ENCODE measurements at places on chromosomes 12 and 14.

DNA sequence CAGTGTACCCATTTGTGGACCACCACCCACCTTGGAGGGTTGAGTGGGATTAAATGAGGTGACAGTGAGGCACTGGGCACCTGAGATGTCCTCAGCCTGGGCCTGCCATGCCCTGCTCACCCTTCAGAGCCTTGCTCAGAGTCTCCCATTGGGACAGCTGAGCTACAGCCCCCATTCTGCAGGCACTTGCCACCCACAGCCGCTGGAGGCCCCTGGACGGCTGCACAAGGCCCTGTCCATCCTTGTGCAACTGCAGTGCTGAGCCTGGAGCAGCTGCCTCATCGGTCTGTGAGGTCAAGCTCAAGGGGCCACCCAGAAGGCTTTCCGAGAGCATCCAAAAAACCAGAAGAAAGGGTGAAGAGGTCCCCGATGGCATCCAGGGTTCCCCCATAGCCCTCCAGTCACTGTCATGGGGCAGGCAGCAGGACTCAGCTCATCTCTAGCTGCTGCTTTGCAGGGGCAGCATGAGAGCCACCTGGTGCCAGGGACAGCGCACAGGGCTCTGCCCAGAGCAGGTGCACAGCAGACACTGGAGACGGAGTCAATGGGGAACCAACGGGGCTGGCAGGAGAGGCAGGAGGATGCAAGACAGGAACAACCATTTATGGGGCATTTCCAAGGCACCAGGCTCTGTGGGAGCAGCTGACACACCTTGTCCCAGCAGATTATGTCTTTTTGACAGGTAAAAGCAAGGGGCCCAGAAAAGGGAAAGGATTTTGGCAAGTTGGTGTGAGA lies 84.6 kb downstream of the ARL6IP4 start:
- no peak for DNase-seq

DNA sequence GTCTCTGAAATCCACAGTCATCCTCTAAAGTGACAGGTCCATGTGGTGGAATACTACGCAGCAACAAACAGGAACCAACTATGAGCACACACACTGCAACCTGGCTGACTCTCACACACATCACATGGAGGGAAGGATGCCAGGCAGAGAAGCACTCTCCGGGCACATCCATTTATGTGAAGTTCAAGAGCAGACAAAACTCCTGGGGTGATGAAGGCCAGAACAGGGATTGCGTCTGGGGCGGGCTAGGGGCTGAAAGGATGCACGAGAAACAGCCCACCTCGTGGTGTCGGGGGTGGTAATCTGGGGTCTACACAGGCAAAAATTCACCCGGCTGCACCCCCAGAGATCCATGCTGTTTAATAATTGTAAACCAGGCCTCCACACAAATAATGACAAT lies 100.2 kb downstream of the DICER1 start:
- no peak for DNase-seq

- DNase-seq: no peak
Observed at GRCh38 chr12:111715279-111715678, 29.4 kb downstream of the ACAD10 start.

DNA sequence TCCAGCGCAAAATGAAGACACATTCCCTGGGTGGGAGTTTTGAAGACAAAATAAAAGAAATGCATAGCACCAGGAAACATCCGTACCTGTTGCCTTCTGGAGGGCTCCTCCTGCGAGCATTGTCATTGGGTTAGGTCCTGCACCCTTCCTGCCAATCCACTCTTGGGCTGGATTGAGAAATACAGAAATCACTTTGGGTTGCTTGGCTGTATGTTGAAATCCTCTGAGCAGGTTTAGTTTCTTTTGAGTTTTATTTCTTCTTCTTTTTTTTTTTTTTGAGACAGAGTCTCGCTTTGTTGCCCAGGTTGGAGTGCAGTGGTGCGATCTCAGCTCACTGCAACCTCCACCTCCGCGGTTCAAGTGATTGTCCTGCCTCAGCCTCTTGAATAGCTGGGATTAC lies 67.6 kb downstream of the ARF6 start:
- DNase-seq: no peak

DNA sequence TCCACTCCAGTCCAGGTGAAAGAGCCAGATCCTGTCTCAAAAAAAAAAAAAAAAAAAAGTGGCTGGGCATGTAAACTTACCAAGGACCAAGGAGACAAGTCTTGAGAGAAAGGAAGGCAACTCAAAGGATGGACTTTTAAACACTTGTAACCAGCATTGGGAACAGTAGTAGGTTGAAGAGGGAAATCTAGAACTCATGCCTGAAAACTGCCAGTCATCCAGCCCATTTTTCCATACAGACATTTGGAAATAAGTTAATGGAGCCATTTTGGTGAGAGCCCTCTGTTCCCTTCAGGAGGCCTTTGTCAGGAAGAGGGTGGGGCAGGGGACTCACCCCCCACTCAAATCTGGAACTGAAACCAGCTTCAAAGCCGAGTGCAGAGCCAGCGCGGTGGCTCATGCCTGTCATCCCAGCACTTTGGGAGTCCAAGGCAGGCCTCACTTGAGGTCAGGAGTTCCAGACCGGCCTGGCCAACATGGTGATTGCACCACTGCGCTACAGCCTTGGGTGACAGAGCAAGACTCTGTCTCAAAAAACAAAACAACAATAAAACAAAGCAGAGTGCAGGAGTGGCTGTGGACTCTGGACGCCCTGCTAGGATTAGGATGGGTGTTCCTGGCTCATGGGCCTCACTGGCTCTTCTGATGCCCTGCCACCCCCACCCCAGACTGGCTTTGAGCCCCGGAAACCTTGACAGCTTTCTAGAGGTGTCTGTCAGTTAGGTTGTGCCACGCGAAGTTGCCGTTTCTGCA lies 1.6 kb upstream of the MLXIP start:
- DNase-seq: no peak

GRCh38 chr12:3364226-3364625 lies 126.8 kb upstream of the PRMT8 start:
- DNase-seq: no peak

DNA sequence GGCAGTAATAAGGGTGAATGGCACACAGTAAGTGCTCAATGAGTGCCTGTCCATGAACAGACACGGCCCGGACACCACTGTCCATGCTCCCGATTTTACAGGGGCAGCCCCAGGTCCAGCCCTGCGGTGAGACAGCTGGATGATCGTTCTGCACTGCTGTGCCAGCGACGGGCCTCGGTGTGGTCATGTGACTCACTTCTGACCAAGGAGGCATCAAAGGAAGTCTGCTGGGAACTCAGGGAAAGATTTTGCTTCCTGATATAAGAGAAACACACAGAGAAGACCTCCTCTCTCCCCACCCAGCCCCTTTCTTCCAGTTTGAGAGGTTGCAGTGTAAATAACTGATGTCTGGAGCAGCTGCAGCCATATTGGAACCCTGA lies 126.6 kb downstream of the SCARB1 start:
- DNase-seq: no peak

- no peak for DNase-seq
Observed at GRCh38 chr12:90004319-90005074, 295.9 kb upstream of the ATP2B1 start.

DNA sequence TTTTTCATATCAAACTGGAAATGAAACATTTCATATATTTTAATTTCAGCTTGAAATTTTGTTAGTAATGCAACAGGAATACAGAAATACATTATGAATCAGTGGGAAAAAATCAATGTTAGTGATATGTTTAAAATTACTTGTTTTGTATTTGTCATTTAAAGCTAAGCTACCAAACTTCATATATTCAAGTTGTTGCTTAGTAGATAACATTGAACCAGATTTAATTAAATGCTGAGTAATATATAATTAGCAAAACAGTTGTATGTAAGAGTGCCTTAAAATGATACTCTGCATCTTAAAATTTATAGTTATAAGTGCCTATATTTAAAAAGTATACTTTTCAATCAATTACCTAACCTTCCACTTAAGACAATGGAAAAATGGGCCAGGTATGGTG lies 5.0 kb downstream of the CHURC1 start:
- DNase-seq: no peak

GRCh38 chr14:104044016-104044415 lies 41.5 kb upstream of the ASPG start:
- no peak for DNase-seq

DNA sequence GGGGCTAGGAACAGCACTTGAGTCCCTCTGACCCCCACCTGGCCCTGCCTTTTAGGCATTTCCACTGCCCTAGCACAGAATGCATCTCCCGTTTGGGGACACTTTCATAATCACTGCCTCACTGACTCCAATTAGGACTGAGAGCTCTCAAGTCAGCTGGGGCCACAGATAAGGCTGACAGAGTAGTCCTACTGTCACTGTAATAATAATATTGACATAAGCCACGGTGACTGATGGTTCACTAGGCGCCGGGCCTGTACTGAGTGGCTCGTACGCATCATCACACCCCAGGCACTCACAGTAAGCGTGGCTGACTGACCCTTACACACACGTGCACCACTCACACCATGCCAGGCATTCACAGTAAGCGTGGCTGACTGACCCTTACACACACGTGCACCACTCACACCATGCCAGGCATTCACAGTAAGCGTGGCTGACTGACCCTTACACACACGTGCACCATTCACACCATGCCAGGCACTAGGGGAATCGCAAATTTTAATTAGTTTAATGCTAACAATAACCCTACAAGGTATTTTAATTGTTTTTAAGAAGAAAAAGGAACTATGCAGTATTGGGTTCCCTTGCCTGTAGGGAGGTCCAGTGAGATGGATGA lies 87.7 kb downstream of the CHGA start:
- DNase-seq: no peak
